ENCODE measurements at places on chromosomes 7 and 10.

GRCh38 chr10:132321726-132322125 is 10.3 kb upstream of the LRRC27 start:
- DNase-seq: no peak

- DNase-seq: no peak
These were observed 7.3 kb upstream of the ADAP1 start for GRCh38 chr7:961546-962400.

- no peak for DNase-seq
These were observed 16.1 kb downstream of the CALML3 start for GRCh38 chr10:5540891-5541290.

DNA sequence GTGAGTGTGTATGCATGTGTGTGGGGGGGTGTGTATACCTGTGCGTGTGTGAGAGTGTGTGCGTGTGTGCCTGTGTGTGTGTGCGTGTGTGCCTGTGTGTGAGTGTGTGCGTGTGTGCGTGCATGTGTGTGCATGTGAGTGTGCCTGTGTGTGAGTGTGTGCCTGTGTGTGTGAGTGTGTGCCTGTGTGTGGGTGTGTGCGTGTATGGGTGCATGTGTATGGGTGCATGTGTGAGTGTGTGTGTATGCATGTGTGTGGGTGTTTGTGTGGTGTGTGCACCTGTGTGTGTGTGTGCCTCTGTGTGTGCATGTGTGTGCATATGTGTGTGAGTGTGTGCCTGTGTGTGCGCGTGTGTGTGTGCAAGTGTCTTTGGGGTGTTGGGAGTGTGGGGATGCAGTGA is 6.4 kb downstream of the ANTXRL start:
- no peak for DNase-seq

DNA sequence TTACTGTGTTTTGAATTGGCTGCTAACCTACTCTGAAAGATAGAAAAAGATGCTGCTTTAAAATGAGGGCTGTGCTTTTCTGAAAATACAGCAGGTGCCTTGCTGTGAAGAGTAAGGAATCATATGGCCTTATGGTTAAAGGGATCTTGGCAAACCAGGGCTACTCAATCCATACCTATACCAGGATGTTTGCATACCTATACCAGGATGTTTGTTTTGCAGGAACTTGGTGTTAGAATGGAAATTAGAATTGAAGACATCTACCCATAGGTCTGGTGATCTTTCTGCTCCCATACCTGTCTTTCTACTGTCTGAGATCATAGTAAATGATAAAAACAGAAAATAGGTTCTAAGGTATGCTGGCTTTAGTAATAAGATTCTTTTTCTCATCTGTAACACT is 200.2 kb upstream of the C7orf33 start:
- no peak for DNase-seq

All from T-helper 22 cell (primary cell).